IPS DF 6.9 (cell line): ENCODE measurements at places on chromosomes 5 and 9.

DNA sequence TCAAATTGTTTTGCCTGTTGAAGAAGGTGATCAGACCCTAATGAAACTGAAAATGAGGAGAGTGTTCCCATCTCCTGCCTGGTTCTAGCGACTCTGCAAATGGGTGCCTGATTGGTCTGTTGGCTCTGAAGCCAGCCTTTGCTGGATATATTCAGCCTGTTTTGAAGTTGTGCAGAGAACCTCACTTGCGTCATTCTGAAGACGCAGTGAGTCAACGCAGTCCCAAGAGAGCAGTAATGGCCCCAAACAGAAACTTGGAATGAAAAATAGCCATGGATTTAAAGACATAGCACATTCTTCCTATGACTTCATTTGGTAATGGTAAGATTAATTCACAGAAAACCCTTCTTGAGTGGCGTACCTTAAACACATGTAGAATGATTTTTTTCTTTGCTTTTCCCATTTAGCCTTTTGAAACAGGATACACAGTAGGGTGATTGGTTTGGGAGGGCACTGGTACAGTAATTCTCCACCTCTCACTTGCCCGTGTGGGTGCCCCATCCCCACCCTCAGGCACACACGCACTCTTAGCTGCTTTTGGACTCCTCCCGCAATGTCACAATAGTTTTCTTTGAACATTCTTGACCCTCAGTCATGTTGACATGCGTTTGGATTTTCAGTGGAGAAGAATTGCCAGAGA, 54.1 kb upstream of the ABL1 start:
- no peak for DNase-seq
- no peaks in the 10 kb centered on the region for H3K36me3 ChIP-seq
- H3K4me3 ChIP-seq: no peak overlapping the region
- no peaks in the 10 kb centered on the region for H3K27me3 ChIP-seq
- no peak overlapping the region for H3K27ac ChIP-seq

- H3K27me3 ChIP-seq: no peaks in the 10 kb centered on the region
- H3K4me1 ChIP-seq: peaks cover 5% of the 10 kb centered on the region
- no peaks in the 10 kb centered on the region for H3K36me3 ChIP-seq
- no peak overlapping the region for H3K4me3 ChIP-seq
Measured at GRCh38 chr5:67164856-67165525, 31.6 kb downstream of the CD180 start.

- H3K36me3 ChIP-seq: no peaks in the 10 kb centered on the region; the same call in 1 of the 2 replicates
- no peak overlapping the region for H3K27ac ChIP-seq
- no peaks in the 10 kb centered on the region for H3K4me1 ChIP-seq
- no peak for DNase-seq
- H3K4me3 ChIP-seq: no peak overlapping the region
Measured at GRCh38 chr9:135743546-135744332, 41.8 kb downstream of the KCNT1 start.

DNA sequence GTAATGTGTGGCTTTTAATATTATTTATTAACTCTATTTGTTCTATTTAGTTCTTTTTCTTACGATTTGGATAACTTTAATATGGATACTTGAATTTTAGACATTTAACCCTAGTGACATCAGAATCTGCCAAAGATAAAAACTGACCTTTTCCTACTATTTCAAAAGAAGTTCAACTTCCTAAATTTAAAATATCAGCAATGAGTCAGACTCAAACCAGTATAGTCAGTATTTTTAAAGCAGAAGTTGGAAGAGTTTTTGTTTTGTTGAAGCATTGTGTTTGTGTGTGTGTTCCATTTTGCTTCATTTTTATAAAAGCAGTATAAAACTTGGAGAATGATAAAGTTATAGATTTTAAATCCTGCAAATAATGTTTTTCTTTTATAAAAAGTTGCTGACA, 251.8 kb upstream of the RASA1 start:
- no peak for DNase-seq
- H3K36me3 ChIP-seq: no peaks in the 10 kb centered on the region
- H3K27ac ChIP-seq: no peak overlapping the region
- no peaks in the 10 kb centered on the region for H3K4me1 ChIP-seq
- no peak overlapping the region for H3K4me3 ChIP-seq

DNA sequence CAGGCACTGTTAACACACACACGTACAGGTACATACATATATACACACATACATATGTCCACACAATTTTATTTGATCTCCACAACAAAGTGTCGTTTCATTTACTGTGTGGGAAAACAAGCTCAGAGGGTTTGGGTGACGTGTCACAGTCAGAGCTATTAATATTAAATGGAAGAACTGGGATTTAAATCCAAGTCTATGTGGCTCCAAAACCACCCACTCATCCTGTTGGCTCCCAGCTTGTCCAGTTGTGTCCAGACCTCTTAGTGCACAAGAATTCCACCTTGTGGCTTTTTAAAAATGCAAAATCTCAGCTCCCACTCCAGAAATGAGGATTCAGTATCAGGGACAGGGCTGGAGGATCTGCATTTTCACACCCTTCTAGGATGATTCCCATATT, 52.3 kb upstream of the PTPDC1 start:
- no peaks in the 10 kb centered on the region for H3K36me3 ChIP-seq
- no peak overlapping the region for H3K27ac ChIP-seq

DNA sequence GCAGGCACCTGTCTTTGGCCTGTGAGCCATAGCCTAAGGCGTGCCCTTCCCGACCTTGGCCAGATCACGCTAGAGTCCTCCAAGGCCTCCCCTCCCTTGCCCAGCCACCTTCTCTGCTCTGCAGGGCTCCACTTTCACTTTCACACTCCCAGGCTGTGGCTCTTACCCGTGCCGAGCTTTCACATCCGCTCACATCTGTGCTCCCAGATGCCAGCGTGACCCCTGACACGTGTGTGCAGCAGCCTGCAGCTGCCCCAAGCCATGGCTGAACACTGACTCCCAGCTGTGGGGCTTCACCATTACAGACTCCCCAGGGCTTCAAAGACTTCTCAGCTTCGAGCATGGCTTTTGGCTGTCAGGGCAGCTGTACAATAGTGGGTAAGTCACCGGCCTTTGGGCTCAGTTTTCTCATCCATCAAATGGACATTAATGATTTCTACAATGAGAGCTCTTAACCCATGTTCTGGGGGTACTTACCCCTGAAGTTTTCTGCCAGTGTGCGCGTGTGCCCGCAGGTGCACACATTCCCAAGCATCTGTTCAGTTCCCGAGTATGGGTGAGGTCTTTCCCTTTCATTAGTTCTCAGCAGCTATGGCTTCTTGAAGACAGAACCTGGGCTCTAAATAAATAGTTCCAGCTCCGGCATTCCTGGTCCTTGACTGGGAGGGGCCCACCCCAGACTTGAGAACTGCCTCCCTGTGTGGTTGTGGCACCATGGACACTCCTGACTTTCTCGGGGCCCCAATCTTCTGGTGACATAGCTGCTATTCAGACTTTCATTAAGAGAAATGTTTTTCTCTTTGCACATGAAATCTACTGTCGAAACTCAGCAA, 118.6 kb downstream of the RGS3 start:
- no peak for DNase-seq
- no peaks in the 10 kb centered on the region for H3K27me3 ChIP-seq

GRCh38 chr9:13974891-13975290, 339.1 kb downstream of the NFIB start:
- no peak overlapping the region for H3K27ac ChIP-seq
- no peaks in the 10 kb centered on the region for H3K27me3 ChIP-seq
- H3K36me3 ChIP-seq: no peaks in the 10 kb centered on the region
- no peaks in the 10 kb centered on the region for H3K4me1 ChIP-seq

DNA sequence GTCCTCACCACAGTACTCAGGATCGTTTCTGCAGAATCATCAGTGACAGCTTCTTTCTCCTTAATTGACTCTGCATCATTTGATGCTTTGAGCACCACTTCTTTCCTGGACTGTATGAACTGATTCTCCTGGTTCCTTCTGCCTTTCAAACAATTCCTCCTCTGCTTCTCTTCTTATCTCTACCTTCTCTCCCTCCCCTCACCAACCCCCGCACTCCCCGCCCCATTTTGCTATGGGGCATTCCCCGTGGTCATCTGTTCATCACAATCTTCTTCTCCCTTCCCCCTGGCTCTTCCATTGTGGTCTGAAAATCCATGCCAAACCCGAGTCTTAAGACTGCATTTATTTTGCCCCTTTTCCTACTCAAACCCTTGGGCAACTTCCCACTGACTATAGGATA, 57.9 kb downstream of the FAM78A start:
- 0 out of 2 replicates have a peak, but pooled peaks cover 3% of the 10 kb centered on the region for H3K36me3 ChIP-seq
- no peaks in the 10 kb centered on the region for H3K27me3 ChIP-seq
- no peak for DNase-seq
